ENCODE measurements at places on chromosomes 6 and 20.
A peak's percentile ranks its signal among the peaks of the same experiment; 100 is the strongest.

- DNase-seq: peak; percentile 51
These were observed 33.8 kb upstream of the IER3 start for GRCh38 chr6:30778001-30778635.

GRCh38 chr20:877814-878213, 38.3 kb downstream of the ANGPT4 start:
- no peak for DNase-seq

DNA sequence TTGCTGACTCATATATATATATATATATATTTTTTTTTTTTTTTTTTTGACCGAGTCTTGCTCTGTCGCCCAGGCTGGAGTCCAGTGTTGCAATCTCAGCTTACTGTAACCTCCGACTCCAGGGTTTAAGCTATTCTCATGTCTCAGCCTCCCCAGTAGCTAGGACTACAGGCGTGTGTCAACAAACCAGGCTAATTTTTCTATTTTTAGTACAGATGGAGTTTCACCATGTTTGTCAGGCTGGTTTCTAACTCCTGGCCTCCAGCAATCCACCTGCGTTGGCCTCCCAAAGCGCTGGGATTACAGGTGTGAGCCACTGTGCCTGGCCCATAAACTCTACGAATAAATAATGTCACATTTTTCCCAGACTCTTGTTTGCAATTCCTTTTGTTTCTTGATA, 4.8 kb downstream of the LRP11 start:
- no peak for DNase-seq

- DNase-seq: no peak
These were observed 131.0 kb upstream of the BMP2 start for GRCh38 chr20:6636209-6637159.

DNA sequence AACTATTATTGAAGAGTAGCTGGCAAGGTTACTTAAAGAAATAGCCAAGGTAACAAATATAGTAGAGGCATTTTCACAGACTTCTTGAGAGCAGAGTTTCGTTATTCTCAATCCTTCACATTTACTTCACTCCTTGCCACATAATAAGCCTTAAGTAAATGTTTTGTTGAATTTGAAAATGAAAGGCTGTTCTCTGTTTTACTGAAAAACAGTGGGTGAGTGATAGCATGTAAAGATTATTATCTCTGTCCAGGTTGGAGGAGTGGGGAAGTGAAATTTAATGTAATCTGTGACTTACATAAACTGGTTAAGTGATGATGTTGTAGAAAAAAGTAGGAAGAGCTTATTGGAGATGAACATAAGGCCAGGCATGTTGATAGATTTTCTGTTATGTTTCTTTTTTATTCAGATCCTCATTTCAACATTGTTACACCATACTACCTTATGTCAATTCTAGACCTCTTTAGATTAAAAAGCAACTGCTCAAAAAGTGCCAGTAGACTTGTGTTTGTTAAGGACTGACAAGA, 55.0 kb downstream of the QKI start:
- DNase-seq: no peak

GRCh38 chr6:1538369-1538768, 71.3 kb upstream of the FOXC1 start:
- DNase-seq: no peak

GRCh38 chr6:43629505-43630300, 639 bp upstream of the GTPBP2 start:
- peak; percentile 96 for DNase-seq

- DNase-seq: no peak
These were observed 56.0 kb downstream of the MDN1 start for GRCh38 chr6:89763550-89763949.

- DNase-seq: no peak
These were observed 15.8 kb upstream of the CYP24A1 start for GRCh38 chr20:54189630-54190029.

GRCh38 chr6:44148306-44148705, 10.3 kb upstream of the CAPN11 start:
- no peak for DNase-seq

DNA sequence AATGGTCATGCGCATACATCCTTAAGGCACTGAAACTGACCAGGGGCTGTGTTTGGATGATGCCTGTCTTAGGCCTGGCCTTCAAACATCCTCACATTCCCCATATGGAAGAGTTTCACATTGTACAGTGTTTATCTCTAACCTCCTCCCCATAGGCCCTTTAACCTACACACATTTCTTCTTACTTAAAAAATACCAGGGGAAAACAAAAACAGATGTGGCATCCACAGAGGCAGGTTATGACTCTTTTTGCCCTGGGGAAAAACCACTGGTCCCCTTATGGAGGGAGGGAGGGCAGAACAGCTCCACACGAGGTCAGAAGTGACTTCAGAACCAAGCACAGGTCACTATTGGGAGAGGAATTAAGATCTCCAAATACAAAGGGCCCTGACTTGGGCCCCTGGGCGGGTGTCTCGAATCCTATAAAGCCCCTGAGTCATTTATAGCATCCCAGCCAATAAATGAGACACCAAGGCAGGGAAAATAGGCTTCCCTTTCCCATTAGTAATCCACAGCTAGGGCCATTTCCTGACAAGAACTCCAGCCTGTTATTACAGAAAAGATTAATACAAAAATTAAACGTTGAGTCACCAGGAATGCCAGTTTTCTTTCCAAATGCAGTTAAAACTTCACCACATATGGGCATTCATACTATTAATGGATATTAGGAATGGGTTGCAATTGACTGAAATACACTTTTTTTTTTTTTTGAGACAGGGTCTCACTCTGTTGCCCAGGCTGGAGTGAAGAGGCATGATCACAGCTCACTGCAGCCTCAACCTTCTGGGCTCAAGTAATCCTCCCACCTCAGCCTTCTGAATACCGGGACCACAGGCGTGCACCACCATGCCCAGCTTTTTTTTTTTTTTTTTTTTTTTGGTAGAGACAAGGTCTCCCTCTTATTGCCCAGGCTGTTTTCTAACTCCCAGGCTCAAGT, 107.2 kb downstream of the ATP9A start:
- no peak for DNase-seq

GRCh38 chr6:110097443-110097842, 82.0 kb downstream of the WASF1 start:
- no peak for DNase-seq

DNA sequence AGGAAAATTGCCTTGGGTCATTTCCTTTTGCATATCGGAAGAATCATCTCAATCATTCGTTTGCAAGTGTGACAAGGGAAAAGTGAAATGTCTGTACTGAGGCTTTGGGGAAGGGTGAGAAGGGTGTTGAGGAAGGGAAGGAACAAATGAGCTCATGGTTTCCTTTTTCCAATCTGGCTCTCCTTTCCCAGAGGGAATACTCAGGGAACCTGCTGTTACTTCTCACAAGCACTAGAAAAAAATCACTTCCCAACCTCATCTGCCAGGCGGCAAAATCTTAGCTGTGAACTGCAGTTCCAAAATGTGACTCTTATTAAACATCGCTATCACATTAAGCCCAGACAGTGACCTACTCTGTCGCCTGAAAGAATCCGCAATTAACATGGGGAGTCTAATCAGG, 258.1 kb downstream of the ZNF217 start:
- no peak for DNase-seq

DNA sequence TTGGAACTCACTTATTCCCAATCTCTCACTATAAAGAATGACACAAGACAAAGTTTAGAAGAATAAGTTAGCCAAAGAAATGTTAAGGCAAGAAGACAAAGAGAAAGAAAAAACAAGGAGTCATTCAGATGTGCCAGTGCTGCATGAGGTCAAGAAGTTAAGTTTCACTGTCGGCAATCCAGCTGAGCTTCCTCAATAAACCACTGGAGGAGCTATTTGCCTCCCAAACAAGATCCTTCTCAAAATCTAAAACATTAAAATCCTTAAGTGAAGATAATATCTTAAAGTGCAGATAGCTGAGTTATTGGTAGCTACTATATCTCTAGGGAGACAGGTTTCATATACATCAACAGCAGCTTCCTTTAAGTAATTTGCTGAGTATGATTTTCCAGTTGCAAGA, 512.3 kb downstream of the HDGFL1 start:
- no peak for DNase-seq

- DNase-seq: no peak
These were observed 33.7 kb upstream of the MDGA1 start for GRCh38 chr6:37731371-37731770.

DNA sequence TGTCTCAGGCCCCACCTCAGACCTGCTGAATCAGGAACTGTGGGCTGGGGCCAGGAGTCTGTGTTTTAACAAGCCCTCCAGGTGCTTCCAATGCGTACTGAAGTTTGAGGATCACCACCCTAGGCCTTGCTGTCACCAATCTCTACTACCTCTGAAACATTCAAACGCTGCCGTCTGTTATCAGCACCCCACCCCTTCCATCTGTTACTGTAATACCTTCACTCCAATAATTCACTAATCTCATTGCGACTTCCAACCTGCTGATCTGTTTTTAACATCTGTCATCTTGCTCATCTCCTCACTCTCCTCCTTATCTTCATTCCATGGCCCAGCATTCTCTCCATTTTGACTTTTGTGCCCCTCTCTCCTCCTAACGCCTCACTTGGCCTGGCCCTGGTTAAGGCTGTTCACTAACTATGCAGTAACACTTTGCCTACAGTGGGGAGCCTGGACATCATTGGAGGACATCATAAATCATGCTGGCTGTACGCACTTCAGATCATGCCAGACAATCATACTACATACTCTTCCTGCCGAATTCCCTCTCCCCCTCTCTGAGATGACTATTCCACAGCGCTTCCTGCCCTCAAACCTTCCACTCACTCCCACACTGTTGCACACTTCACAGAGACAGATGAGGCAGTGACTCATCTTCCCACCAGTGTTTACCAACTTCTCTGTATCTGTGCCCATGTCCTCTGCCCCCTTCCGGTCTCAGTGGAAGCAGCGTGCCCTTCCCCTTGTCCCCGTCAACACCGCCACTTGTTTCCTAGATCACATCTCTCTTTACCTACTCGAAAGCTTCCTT, 3.0 kb upstream of the GUCA1B start:
- no peak for DNase-seq

DNA sequence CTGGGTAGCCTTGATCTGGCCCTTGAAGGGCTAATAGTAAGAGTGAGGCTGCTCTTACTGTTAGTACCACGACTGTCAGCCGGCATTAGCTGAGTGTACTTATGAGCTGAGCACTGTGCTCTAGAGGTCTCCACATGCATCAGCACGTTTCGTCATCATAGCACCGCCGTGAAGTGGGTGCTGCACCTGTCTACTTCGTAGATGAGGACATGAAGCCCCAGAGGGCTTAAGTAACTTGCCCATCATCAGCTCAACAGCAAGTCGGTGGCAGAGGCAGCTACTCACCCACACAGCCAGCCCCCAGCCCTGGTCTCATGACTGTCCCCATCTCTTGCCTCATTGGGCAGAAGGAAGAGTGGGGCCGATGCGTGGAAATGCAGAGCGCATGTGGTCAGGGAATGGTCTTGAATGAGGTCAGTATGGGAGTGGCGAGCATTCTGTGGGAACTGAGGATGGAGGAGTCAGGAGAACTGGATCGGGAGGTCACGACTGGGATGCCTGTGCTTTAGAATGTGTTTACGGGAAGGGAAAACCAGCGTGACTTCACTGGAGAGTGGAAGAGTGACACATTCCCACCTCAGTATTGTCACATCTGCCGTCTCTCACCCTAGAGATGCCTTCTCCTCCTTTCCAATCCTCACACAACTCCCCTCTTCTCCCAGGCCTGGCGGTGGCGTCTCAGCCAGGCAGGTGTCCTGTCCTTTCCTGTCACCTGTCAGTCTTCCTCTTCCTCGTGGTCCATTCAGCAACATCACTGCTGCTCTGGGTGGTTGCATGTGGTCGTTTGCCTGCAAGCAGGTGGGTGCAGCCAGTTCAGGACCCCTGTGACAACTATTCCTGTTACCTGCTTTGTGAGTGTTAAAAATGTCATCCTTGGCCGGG, 6.0 kb downstream of the SYTL3 start:
- no peak for DNase-seq

GRCh38 chr6:139784222-139784769, 409.8 kb upstream of the CITED2 start:
- no peak for DNase-seq

- peak; percentile 96 for DNase-seq
These were observed 191.4 kb downstream of the NFATC2 start for GRCh38 chr20:51350941-51351631.

GRCh38 chr6:82072121-82072521, 175.4 kb downstream of the IBTK start:
- DNase-seq: peak; percentile 54

- DNase-seq: no peak
These were observed 246.5 kb downstream of the HAO1 start for GRCh38 chr20:7693761-7694160.

DNA sequence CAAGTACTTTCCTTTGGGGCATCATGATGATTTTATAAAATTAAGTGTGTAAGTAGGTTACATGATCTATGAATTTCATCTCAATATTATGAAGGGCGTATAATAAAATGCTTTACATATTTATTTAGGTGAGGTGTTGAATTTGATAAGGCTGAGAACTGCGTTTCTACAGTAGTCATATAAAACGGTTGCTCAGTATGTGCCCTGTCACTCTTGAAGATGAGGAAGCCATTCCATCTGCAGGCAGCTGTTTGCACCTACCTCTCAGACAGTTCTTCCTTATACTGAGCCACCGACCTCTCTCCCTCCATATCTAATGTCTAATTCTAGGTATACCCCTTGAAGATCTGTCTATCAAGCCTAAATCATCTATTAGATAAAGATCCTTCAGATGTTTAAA, 16.1 kb downstream of the NCOA7 start:
- no peak for DNase-seq

DNA sequence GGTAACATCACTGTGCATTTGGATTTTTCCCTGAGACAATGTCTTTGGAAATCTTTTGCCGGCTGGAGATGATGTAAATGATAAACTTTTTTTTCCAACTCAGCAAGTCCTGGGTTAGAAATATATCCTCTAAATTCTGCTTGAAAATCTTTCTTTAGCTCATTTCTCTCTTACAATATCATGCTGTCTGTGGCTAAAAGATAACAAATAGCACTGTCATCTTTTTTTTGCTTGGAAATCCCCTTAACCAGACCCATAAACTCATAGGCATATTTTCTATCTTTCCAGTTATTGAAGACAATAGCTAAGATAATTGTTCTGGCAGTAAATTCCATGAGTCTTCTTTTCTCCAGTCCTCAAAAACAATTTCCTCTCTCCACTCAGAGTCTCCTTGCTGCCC, 481.5 kb downstream of the NKAIN2 start:
- no peak for DNase-seq

DNA sequence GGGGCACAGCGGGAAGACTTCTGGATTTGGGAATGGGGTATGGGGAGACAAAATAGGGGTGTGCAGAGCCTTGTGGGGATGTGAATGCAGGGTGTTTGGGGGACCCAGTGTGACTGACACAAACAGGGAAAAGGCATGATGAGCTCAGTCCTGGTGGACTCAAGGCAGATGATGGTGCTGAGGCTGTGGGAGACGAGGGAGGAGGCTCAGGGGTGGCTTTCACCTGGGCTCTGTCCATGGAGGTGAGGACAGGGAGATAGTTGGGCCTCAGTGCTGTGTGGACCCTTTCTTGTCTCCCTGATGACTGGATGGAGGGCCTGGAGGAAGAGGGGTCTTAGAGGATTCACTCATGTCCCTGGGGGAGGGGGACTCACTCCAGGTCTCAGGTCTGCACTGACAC, 26.2 kb upstream of the MICB start:
- DNase-seq: no peak

GRCh38 chr20:46182276-46183200, 64.4 kb downstream of the CD40 start:
- no peak for DNase-seq

GRCh38 chr6:28816909-28817807, 106.6 kb downstream of the TRIM27 start:
- no peak for DNase-seq
